ENCODE measurements at places on chromosomes 16 and 17. TPM values are rescaled to one million over a fixed set of nuclear protein-coding genes. Genes with fewer than 3 reads are reported as not detected.

DNA sequence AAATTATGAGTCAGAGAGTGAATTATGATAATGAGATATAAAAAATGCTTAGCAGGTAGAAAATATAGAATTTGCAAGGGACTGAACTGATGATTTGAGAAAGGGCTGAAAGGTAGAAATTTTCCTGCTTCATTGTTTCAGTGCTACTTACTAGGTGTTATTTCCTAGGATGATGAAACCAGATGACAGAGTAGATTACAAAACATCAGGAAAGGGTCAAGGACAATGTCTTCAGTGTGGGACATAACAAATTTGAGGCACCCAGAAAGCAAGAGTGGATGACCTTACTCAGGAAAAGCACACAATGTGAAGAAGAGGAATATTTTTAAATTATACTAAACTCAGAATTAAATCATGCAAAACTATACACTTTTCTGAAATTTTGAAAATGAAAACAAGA is 102.1 kb downstream of the SHCBP1 start:
- H3K36me3 ChIP-seq: no peaks in the 10 kb centered on the region
- DNase-seq: no peak
- H3K4me1 ChIP-seq: no peaks in the 10 kb centered on the region
- no peak overlapping the region for H3K4me3 ChIP-seq
- H3K27ac ChIP-seq: no peak overlapping the region

GRCh38 chr17:48003417-48004151 is 32.7 kb downstream of the CDK5RAP3 start:
- peaks cover 15% of the 10 kb centered on the region for H3K4me1 ChIP-seq
- H3K27me3 ChIP-seq: peaks cover 28% of the 10 kb centered on the region
- no peak overlapping the region for H3K4me3 ChIP-seq
- no peaks in the 10 kb centered on the region for H3K36me3 ChIP-seq

OSGIN1 gene
- 1.2 TPM for total RNA-seq

GRCh38 chr17:53046781-53047180 is 775.9 kb upstream of the KIF2B start:
- DNase-seq: no peak
- H3K27ac ChIP-seq: no peak overlapping the region
- H3K4me3 ChIP-seq: no peak overlapping the region
- H3K27me3 ChIP-seq: no peaks in the 10 kb centered on the region

MPP3 gene
- total RNA-seq: 0.47 TPM

TXNL4B gene
- total RNA-seq: 25.1 TPM

- peaks cover 21% of the 10 kb centered on the region for H3K27me3 ChIP-seq
- no peak overlapping the region for H3K4me3 ChIP-seq
- no peak overlapping the region for H3K27ac ChIP-seq
Measured at GRCh38 chr17:43702637-43703036, 40.9 kb upstream of the MEOX1 start.

- no peak overlapping the region for H3K27ac ChIP-seq
- no peaks in the 10 kb centered on the region for H3K4me1 ChIP-seq
- no peak for DNase-seq
- H3K27me3 ChIP-seq: peaks cover 1% of the 10 kb centered on the region
- no peaks in the 10 kb centered on the region for H3K36me3 ChIP-seq
- H3K4me3 ChIP-seq: no peak overlapping the region
Measured at GRCh38 chr17:39115135-39115534, 36.3 kb downstream of the PLXDC1 start.

- DNase-seq: peak; percentile 62
- H3K4me3 ChIP-seq: peak overlapping the region; percentile 19
- peak overlapping the region; percentile 92 for H3K27ac ChIP-seq
- peaks cover 58% of the 10 kb centered on the region for H3K4me1 ChIP-seq
- peaks cover 58% of the 10 kb centered on the region for H3K36me3 ChIP-seq
Measured at GRCh38 chr17:28925912-28926365, 23.1 kb upstream of the DHRS13 start.

SEPTIN1 gene
- total RNA-seq: 195 TPM

GRCh38 chr17:72730077-72730476 is 362.4 kb downstream of the SLC39A11 start:
- no peaks in the 10 kb centered on the region for H3K27me3 ChIP-seq
- no peak overlapping the region for H3K27ac ChIP-seq
- peaks cover 28% of the 10 kb centered on the region for H3K4me1 ChIP-seq

DNA sequence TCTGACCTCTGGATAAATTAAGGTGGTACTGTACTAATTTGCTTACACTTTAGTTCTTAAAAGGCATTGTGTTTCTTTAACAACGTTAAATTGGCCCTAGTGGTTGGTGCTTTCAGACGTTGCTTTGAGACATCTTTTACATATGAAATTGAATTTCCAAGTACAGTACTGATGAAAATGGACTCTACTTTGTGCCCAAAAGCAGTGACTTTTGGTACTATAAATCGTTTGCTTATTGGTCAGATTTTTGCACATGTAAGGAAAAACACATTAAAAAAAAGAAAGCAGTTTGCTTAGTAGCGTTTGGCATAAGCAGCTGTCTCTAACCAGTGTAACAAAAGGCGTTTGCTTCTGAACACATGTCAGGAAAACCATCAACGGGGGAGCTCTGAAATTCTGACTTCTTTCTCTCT is 139.6 kb downstream of the CDK5R1 start:
- no peaks in the 10 kb centered on the region for H3K36me3 ChIP-seq
- no peak overlapping the region for H3K27ac ChIP-seq

- no peak for DNase-seq
- H3K4me1 ChIP-seq: peaks cover 28% of the 10 kb centered on the region
- peak overlapping the region; percentile 50 for H3K27ac ChIP-seq
- H3K4me3 ChIP-seq: no peak overlapping the region
- no peaks in the 10 kb centered on the region for H3K27me3 ChIP-seq
- no peaks in the 10 kb centered on the region for H3K36me3 ChIP-seq
Measured at GRCh38 chr16:26772503-26772902, 294.2 kb upstream of the C16orf82 start.

DYNLRB2 gene
- total RNA-seq: not detected

DNA sequence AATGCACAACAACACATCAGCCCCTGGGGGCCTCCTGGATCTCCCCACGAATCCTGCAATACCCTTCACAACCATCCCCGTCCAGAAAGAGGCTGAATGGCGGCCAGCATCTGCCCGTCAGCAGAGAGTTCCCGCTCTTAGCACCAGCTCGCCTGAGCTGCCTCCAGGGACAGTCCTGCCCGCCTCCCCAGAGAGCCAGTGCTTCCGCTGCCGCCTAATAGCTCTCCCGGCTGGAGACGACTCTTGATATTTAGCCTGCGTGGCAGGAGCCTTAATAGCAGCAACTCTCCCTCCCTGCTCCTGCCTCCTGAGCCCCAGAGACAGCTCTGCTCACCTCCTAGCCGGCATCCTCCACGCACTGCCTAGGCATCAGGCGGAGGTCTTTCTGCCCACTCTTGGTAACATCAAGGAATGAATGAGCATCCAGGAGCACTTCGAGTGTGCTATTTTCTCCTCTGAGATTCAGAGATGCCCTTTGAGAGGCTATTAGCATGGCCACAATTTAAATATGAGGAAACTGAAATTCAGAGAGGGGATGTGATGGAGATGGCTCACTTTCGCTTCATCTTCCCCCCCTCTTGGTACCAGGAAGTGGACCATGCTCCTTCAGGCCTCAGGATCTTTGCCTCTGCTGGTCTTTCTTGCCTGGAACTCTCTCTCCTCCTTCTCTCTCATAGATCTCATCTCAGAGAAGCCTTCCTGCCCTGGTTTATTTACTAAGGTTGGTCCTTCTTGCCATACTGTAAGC is 67.9 kb downstream of the RAI1 start:
- H3K27me3 ChIP-seq: no peaks in the 10 kb centered on the region
- peaks cover 36% of the 10 kb centered on the region for H3K4me1 ChIP-seq
- H3K4me3 ChIP-seq: peak overlapping the region; percentile 16
- DNase-seq: no peak
- H3K36me3 ChIP-seq: peaks cover 2% of the 10 kb centered on the region

DNA sequence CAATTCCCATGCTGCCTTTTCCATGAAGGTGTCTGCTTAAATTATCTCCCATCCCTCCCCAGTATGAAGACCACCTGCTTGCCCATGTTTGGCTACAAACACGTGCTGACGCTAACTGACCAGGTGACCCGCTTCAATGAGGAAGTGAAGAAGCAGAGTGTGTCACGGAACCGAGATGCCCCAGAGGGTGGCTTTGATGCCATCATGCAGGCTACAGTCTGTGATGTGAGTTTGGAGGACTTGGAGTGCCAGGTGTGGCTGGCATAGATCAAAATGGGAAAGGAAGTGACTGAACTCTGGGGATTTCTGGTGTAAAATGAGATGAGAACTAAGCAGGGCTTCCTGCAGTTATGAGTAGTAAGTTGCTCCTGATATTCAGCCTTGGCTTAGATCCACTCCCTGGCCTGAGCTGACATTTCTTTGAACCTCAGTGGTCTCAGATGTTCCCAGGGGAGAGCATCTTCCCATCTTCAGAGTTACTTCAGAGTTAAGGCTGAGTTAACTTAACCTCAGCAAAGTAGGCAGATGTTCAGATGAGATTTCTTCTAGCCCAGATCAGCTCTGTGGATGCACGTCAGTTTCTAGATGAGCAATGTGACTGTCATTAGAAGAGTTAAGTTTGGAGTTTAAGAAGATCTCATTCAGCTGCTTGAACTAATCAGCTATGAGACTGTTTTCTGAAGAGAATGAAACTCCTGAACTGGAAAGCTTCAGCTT is 32.7 kb downstream of the ITGB3 start:
- no peak for DNase-seq
- H3K36me3 ChIP-seq: no peaks in the 10 kb centered on the region
- no peak overlapping the region for H3K4me3 ChIP-seq
- H3K27ac ChIP-seq: no peak overlapping the region
- H3K4me1 ChIP-seq: peaks cover 7% of the 10 kb centered on the region

AIPL1 gene
- total RNA-seq: not detected

Data from activated T-helper 1 cell treated with anti-CD3 and anti-CD28 coated beads, Interleukin-12 subunit alpha, Interleukin-12 subunit beta, Interleukin-2, Interleukin-4 antibody, amounts not matched to agents 30 ng/mL and 10 ng/mL and 1 ng/mL, durations not matched to agents 14 hours and 24 hours and 36 hours (primary cell).